Esophagus muscularis mucosa (tissue), 4 donors: ENCODE measurements at places on chromosomes 12 and 14.

GRCh38 chr12:121295116-121295745 is 1.3 kb downstream of the CAMKK2 start:
- DNase-seq = no peak

GRCh38 chr12:115129727-115130126 is 445.8 kb upstream of the TBX3 start:
- no peak for DNase-seq

GRCh38 chr12:125069616-125070015 is 4.4 kb downstream of the AACS start:
- no peak for DNase-seq

- DNase-seq = peak; percentile 84
Measured at GRCh38 chr14:99309220-99309766, 37.3 kb upstream of the BCL11B start.

DNA sequence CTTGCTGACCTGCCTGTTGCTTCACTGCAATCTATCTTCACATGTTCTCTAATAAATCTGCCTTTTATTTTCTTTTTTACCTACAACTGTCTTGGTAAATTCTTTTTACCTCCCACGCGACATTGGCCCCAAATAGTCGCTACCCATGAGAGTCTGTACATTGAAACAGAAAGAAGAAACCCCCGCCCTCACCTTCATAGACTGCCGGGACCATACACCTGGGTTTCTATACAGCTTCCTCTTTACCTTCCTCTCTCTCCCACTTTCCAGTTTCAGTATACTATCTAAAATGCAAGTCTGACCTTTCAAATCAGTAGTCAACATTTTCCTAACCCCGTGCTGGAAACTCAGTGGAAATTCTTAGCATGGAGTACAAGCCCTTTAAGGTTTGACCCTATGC is 4.8 kb downstream of the SLC8A3 start:
- peak; percentile 72 for DNase-seq

DNA sequence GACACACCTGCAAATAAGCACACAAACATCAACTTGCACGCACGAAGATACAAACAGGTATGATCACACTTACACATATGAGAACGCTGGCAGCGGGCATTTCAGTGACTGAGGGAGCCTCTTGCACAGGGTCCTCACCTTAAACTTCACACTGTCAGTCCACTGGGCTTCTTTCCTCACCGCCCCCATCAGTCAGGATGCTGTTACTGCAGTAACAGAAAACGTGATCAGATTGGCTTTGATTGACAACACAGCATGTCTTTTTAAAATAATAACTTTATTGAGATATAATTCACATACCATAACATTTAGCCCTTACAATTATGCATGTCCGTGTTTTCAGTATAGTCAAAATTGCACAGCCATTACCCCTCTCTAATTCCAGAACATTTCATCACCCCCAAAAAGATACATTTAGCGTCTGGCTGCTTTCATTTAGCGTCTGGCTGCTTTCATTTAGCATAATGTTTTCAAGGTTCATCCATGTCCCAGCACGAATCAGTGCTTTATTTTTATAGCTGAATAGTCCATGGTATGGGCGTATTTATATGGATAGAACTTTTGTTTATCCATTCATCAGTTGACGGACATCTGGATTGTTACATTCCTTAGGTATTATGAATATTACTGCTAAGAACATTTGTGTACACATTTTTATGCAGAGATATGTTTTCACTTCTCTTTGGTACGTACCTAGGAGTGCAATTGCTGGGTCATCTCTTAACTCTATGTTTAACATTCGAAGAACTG is 8.4 kb downstream of the CCDC197 start:
- DNase-seq = no peak

DNA sequence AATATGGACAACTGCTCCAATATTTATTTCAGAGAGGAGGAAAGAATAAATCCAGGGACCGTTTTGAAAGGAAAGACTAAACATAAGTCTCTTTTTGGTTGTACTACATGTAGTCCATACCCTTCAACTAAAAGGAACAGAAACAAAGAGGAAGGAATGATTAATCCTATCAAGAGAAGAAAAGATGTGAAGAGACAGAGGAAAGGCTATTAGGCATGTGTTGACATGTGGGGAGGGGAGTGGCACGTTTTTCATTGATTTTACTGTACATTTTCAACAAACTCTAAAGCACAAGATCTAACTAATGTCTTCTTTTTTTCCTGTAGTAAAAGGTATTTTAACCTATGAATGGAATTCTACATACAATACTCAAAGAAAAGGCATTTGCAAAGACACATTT is 85.6 kb downstream of the NAV3 start:
- no peak for DNase-seq

GRCh38 chr12:121189619-121190155 is 20.2 kb upstream of the P2RX4 start:
- no peak for DNase-seq

- no peak for DNase-seq
Measured at GRCh38 chr12:69566603-69567002, 18.7 kb upstream of the CCT2 start.

DNA sequence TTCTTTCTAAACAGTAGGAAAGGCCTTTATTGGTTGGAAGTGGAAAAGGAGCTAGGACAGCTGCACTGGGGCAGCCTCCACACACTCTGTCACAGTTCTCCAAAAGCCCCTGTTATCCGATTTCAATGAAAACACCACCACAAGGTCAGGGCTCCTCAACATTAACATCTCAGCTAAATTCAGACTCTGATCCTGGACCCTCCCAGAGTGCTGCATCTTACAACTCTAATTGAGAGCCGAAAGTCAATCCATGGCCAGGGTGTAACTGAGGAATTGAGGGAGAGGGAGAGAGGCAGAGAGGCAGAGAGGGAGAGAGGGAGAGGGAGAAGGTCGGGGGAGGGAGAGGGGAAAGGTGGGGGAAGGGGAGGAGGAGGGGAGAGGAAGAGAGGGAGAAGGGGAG is 32.1 kb downstream of the DICER1 start:
- no peak for DNase-seq

- no peak for DNase-seq
Measured at GRCh38 chr12:96083020-96083719, 47.8 kb upstream of the LTA4H start.

DNA sequence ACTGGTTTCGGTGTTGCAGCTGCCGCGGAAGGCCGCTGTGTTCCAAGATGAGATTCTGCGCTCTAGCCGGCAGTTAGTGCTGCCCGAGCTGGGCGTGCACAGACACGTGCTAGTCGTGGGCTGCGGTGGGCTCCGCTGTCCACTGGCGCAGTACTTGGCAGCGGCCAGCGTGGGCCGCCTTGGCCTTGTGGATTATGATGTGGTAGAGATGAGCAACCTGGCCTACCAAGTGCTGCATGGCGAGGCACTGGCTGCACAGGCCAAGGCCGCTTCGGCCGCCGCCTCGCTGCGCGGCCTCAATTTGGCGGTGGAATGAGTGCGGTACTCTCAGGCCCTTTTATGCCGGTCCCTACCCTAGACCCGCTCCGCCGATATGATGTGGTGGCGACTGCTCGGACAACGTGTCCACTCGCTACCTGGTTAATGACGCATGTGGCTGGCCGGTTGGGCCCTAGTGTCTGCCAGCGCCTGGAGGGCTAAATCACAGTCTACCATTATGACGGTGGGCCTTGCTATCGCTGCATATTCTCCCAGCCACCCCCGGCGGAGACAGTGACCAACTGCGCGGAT is 102.2 kb downstream of the SNAPC1 start:
- DNase-seq = no peak

- DNase-seq = no peak
Measured at GRCh38 chr14:30621354-30621939, 672 bp upstream of the SCFD1 start.

DNA sequence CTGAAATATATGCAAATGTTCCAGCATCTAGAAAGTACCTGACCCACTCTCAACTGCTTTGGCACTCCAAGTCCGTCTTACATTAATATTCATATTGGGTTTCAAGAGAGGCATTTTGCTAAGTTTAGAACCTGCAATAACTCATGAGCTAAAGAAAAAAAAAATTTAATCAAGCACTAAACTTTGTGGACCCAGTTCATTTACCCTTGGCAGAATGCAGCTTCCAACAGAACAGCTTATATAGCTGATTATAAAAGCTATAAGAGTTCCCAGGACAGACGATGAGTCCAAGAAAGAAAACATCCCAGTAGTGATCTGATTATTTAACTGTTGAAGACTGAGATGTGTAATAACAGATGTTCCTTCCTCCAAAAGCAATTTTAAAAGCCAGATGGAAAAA is 592.0 kb downstream of the KCNH5 start:
- no peak for DNase-seq

- no peak for DNase-seq
Measured at GRCh38 chr12:57756406-57757341, 1.8 kb downstream of the MARCHF9 start.

DNA sequence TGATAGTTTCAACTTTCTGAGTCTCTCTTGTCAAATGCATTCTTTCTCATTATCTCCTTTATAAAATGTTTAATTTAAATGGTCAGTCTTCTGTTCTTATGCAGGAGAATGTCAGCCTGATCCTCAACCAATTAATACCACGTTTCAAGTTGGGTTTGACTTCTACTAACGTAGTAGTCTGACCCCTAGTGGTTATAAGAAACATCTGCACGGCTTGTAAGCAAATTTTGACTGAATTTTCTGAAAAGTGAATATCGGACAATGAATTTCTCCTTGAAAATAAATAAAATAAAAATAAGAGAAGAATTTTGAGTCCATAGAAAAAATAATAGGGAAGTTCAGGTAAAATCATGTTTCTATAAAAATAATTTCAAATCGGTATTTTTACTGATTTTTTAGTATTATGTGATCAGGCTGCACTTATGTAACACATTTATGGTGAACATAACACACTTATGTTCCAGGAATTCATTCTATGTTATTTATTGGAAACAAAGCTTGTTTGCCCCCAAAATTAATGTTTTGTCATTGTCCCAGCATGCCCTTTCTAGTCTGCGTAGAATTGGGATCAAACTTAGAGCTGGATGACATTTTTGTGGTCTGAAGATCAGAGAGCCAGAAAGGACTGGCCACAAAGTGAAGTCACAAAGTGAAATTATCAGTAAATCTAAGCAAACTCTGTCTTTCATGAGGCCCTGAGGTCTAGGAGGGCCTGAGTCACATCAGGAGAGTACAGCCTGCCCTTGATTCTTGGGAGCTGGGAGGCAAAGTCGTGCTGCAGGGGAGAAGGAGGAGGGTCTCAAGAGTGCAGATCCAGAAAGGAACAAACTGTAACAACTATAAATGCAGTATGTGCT is 101.2 kb upstream of the STXBP6 start:
- no peak for DNase-seq

DNA sequence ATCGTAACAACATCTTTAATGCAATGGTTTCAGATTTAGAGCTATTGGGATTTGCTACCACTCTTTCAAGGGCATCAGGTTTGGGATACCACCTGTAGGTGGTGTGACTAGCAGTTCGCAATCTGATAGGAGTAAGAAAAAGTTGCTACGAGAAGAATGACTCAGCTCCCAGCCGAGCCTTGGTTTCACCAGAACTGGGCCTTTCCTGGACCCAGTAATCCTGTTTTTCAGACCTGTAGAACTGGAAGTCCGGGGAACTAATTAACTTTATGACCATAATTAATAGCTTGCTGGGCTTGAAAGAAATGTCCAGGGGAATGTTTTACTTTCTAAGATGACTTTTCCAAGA is 770 bp downstream of the ABHD4 start:
- no peak for DNase-seq

- DNase-seq = no peak
Measured at GRCh38 chr14:70988452-70988851, 81.2 kb downstream of the PCNX1 start.

GRCh38 chr12:128339631-128340030 is 72.7 kb downstream of the TMEM132C start:
- no peak for DNase-seq

DNA sequence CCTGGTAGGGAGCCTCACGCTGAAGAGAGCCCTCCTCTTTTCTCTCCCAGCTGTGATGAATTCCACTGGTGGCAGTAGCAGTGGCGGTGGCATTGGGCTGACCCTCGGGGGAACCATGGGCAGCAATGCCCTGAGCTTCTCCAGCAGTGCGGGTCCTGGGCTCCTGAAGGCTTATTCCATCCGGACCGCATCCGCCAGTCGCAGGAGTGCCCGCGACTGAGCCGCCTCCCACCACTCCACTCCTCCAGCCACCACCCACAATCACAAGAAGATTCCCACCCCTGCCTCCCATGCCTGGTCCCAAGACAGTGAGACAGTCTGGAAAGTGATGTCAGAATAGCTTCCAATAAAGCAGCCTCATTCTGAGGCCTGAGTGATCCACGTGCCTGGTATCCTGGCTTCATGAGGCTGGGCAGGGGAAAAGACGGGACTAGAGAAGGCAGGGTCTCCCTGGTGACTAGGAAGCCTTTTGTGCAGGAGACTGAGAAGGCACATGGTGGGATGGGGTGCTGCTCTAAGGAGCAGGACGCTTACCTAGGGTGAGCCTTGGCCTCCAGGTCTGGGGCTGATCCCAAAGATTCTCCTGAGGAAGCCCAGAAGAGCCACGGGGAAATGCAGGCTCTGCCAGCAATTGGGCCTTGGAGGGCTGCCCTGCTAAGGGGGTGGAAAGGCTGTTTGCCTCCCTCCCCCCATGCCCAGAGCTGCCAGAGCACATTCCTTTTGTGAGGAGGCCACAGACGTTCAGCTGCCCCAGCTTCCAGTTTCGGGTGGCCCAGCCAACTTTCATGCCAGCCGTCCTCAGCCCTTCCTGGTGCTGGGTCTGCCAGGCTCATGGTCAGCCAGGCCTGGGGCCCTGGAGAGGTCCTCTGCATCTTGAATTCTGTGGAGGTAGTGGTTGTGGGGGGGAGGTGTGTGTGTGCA is 15.8 kb downstream of the KRT7 start:
- DNase-seq = no peak

DNA sequence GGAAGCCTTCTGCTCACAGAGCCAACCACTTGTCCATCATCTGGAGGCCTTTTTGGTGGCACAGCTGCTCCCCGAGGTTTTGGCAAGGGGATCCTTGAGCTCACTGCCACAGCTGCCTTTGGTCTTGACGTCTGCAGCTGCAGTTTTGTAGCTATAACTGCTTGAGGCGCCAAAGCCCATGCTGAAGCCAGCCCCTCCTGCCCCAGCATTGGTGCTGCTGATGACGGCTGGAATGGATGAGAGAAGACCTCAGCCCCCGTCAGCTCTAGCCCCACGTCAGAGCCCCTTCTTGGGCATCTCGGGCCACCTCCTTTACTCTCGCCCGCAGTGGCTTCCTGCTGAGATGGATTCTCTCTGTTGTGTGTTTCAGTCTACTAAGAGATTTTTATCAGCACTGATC is 12.3 kb upstream of the KRT74 start:
- DNase-seq = no peak

DNA sequence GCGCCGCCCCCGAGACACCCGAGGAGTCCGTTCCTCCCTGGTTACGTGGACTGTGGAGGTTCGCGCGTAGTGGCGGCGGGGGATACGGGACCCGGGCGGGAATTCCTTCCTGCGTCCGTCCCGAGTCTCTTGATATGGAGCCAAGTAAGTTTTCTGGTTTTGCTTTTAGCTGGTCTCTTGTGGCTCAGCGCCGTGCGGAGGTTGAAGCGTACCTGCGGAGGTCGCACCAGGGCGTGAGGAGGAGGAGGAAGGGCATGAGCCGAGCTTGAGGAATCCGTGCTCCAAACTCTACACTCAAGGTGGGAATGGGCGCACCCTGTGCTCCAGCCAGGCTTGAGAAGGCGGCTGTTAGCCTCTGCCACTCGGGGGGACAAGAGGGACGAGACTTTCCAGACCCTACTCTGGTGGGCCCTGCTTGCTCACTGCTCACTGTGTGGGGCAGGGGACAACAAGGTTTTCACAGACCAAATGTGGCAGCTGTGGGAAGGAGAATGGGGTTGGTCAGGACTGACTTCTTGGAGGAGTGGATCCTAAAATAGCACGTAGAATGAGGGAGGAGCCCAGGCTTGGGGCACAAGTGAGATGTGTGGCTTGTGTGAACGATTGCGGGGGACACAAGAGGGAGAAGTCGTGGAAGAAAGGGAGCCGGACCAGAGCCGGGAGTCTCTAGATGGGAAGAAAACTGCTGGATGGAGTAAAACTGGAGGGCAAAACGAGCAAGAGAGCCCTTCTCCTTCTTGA is 577 bp downstream of the ATG101 start:
- DNase-seq = no peak
